ENCODE measurements at places on chromosomes 7 and 10. TPM values are rescaled to one million over a fixed set of nuclear protein-coding genes. Genes with fewer than 3 reads are reported as not detected.

GRCh38 chr10:102785818-102786217 lies 42.1 kb downstream of the WBP1L start:
- no peak for DNase-seq

DNA sequence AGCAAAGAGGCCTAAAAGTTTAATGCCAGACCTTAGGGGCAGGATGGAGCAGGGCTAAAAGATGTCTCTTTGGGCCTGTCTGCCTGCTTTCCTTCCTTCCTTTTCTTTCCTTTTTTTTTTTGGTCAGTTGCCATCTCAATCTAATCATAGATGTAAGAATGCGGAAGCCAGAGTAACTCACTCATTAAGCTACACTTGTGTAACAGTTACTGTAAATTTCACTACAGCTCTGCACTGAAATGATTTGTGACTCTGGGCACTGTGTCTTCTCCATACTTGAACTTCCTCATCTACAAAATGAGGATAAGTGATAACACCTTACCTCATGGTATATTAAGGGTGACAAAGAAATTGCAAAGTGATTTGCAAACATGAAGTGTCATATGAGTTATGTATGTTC lies 75.5 kb upstream of the AGK start:
- no peak for DNase-seq

DNA sequence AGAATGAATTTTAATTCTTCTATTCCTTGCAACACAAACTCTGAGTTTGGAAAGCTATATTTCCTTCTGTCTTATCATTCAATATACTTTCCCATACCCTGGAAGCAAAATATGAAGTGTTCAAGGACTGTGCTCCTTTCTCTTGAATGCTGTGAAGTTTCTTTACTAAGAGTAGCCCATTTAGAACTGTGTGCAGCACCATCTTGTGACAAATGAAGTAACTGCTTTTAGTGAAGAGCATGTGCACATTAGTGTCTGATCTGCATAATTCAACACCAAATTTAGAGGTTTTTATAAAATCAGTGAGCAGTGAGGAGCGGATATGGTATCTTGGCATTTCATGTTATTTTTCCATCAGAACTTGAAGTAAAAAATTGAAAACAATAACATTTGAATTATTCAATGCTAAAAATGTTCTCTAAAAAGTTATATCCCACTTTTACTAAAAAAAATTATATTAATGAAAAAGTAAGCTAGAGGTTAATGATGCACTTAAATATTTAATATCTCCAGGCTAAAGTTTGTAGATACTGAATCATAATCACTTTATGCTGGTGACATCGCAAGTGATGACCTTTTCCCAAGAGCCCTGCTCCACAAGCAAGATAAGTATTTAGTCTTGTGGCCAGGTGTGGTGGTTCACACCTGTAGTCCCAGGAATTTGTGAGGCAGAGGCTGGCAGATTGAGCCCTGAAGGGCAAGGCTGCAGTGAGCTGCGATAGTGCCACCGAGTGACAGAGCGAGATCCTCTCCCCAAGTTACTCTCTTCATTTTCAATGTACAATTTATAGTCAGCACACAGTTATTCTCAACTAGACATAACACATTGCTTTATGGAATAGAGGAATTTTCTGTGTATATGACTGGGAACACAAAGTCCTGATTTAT lies 108.8 kb upstream of the PCLO start:
- DNase-seq, result no peak

- DNase-seq, result no peak
Observed at GRCh38 chr10:129774736-129775401, 189.2 kb downstream of the EBF3 start.

- no peak for DNase-seq
Observed at GRCh38 chr7:26458466-26459145, 166.9 kb downstream of the SNX10 start.

GRCh38 chr10:74593470-74593869 lies 232.9 kb upstream of the KAT6B start:
- no peak for DNase-seq

DNA sequence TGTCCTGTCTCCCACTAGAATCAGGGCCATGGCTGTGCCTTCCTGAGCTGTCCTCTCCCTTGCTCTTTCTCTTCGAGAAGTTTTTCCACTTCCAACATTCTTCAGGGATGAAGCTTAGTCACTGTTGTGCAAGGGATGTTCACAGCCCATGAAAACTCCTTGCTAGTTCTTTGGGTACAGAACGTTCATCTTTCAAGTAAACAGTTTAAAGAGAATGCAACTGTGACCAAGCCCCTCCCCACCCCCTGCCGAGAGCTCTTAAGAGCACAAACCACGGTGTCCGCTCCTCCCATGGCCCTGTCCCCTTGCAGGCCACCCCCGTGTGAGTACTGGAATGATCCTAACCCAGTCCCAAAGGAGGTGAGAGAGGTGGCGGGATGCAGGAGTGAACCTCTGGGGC lies 161.1 kb upstream of the RHEB start:
- no peak for DNase-seq

- peak; percentile 71 for DNase-seq
Observed at GRCh38 chr7:149126662-149127266, 640 bp upstream of the ZNF425 start.

GRCh38 chr10:116848944-116849247 lies 403 bp upstream of the ENO4 start:
- no peak for DNase-seq

DNA sequence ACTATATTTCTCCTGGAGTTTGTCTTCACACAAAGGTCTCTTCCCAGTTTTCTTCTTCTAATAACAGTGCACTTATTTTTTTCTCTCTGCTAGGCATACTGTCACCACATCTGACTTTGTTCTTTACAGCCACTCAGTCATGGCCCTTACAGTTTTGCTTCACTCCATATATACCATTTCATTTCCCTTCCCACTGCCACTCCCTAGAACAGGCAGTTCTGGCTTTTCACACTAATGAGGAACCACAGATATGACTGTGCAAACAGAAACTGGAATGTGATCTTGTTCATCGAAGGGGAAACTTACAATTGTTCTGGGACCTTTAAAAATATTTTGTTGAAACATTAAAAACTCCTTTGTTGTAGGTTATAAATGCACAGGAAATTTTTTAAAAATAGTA lies 67.3 kb downstream of the EPDR1 start:
- DNase-seq, result no peak

GRCh38 chr7:158410720-158411119 lies 176.9 kb downstream of the PTPRN2 start:
- no peak for DNase-seq

DNA sequence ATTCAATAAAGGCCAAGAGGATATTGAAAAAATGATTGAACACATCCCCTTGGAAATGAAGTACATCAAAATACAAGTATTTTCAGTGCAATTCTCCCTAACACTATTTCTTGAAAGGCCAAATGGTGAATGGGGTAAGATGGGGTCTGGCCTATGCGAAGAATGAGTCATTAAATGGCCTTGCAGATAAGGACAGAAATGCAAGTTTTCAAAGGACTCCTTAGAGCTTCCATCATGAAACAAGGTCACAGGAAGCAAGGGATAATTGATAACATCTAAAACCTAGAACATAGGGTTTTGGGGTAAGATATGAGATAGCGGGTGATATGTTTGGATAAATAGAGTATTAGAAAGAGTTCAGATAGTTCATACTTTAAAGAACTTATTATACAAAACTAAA lies 109.3 kb upstream of the ABCB5 start:
- DNase-seq, result no peak

DNA sequence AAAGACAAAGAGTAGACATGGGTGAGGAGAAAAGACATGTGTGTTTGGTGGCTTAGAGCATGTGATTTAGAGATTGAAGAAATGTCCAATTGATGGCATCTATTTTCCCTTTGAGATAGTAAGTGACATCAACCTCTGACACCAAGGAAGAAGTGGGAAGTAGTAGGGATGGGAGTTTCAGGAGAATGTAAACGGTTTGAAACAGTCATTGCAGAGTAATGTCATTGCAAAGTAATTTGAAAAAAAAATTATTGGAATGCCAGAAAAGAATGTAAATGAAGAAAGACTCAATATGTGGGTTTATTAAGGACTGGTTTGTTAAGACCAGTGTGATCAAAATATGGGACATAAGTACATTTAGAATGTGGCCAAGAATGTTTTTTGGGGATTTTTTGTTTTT lies 26.6 kb downstream of the GNG11 start:
- no peak for DNase-seq

DNA sequence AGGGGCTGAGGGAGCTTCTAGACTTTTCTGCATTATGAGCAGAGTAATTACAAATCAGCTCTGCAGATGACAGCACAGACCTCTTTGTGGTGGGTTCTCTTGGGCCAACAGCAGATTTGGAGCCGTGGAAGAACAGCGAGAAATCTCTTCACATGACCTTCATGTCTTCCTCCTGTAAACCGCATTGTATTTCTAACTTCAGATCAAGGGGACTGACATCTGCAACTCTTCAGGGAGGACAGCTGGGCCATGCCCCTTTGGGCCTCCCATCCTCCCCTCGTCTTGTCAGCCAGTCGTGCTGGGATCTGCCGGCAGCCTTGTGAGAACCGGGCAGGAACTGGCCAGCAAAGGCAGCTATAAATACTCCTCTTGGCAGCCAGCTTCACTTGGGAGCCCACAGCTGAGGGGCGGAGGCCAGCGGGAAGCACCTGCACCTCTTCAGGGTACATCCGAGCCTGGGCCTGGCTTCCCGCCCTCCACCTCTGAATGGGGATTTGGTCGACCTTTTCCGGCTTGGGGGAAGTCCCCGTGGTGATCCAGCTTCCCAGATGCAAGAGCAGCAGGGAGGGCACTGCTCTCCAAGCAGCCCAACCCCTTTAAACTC lies 54.7 kb downstream of the STEAP1B start:
- peak; percentile 90 for DNase-seq

DNA sequence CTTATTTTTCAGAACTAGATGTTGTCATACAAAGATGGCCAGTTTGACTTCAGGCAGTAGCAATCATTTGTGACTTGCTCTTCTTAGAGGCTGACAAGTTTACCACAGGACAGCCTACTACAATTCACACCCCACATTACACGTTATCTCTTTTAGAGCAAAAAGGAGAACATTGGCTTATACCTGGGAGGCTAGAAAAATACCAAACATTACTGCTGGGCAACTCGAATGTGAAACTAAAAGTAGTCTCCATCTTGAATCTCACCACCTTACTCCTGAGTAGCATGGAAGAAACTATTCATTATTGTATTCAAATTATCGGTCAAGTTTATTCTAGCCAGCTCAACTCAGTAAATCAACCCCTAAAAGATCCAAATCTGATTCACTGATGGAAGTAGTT lies 90.7 kb upstream of the TMEM26 start:
- DNase-seq, result no peak

DNA sequence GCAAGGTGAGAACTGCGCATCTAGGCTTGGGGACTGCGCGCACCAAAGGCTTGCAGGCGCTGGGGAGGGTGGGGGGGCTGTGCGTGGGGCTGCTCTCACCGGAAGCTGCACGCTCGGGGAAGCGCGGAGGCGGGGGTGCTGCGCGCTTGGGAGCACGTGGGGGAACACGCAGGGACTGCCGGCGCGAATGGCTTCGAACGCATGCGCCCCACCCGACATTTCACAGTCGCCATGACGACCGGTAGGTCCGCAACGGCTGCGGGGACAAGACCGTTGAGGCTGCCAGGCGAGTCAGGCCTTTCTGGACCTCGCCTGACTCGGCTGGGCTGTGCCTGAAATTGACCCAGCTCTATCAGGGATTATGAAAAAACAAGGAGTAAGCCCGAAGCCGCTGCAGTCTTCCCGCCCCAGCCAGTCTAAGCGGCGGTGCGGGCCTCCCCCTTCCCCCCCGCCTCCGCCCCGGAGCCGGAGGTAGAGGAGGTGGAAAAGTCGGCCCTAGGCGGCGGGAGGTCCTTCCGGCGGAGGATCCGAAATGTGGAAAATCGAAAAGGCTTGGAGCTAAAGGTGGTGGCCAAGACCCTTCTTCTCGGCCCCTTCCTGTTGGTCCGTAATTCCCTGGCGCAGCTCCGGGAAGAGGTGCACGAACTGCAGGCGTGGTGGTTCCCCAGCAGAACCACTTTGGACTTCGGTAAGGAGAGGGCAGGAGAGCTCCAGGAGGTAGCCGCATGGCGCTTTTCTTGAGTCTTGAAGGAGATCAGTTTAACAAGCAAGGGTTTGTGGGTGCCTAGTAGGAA lies 34.9 kb upstream of the STEAP1 start:
- DNase-seq, result peak; percentile 74

- no peak for DNase-seq
Observed at GRCh38 chr7:129047761-129048160, 7.2 kb downstream of the TNPO3 start.

DNA sequence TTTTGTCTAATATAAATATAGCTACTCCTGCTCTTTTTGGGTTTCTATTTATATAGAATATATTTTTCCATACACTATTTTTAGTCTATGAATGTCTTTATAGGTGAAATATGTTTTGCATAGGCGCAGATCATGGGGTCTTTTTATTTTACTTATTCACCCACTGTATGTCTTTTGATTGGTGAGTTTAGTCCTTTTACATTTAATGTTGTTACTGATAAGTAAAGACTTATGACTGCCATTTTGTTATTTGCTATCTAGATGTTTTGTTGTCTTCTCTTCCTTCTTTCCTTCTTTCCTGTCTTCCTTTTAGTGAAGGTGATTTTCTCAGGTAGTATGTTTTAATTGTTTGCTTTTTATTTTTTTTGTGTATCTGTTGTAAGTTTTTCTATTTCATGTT lies 276.8 kb upstream of the CNTNAP2 start:
- no peak for DNase-seq

GRCh38 chr10:9214618-9215017 lies 1160.1 kb downstream of the GATA3 start:
- DNase-seq, result no peak

GRCh38 chr7:147510923-147511322 lies 1079.6 kb upstream of the C7orf33 start:
- no peak for DNase-seq

DNA sequence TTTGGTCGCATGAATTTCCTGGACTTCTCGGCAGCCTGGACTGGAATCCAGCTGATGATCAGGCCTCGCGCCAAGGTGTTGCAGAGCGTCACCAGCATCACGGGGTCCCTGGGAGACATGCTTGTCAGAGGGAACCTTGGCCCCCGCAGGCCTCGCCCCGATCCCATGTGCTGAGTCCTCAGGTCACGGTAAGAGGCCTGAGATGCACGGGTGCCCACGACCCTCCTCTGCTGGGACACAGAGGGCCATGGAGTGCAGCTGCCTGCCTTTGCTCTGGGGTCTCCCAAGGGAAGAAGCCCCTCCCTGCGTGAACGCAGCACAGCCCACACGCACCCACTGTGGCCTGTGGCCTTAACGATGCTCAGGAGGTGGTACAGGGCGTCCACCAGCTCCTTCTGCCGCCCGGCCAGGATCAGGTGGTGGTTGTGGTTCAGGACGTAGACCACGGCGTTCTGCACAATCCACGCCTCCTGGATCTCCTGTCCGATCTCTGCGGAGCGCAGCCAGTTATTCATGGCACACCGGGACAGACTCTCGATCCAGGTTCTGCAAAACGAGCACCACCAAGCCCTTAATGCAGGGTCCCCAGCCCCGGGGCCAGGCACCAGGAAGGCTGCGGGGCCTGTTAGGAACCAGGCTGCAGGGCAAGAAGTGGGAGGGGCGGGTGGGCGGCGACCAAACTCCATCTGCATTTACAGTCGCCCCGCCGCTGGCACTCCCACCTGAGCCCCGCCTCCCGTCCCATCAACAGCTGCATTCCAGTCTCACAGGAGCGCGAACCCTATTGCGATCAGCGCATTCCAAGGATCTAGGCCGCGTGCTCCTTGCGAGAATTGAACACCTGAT lies 29.4 kb downstream of the CFAP46 start:
- DNase-seq, result peak; percentile 92

GRCh38 chr7:159114981-159115380 lies 29.7 kb downstream of the VIPR2 start:
- peak; percentile 24 for DNase-seq

- no peak for DNase-seq
Observed at GRCh38 chr7:855686-856369, 20.5 kb upstream of the GET4 start.

The C1QL3 gene
- not detected for polyA plus RNA-seq

The HEPACAM2 gene
- polyA plus RNA-seq, result 15.1 TPM

The BUD23 gene
- 92.7 TPM for polyA plus RNA-seq

The CLCN1 gene
- not detected for polyA plus RNA-seq

The HKDC1 gene
- 8.3 TPM for polyA plus RNA-seq

Measured in kidney (tissue), 22 donors.